Left cardiac atrium (tissue), 4 donors: ENCODE measurements at places on chromosomes 2 and 18. TPM values are rescaled to one million over a fixed set of nuclear protein-coding genes. Genes with fewer than 3 reads are reported as not detected.

- no peak for DNase-seq
Measured at GRCh38 chr2:123502931-123503330, 522.2 kb upstream of the CNTNAP5 start.

- no peak for DNase-seq
Measured at GRCh38 chr2:208358758-208359631, 47.6 kb upstream of the PTH2R start.

- no peak for DNase-seq
Measured at GRCh38 chr2:88967844-88968243, 276.4 kb downstream of the RPIA start.

The HRH4 gene
- total RNA-seq = not detected

GRCh38 chr2:218658671-218659257 is 659 bp downstream of the ZNF142 start:
- no peak for DNase-seq

DNA sequence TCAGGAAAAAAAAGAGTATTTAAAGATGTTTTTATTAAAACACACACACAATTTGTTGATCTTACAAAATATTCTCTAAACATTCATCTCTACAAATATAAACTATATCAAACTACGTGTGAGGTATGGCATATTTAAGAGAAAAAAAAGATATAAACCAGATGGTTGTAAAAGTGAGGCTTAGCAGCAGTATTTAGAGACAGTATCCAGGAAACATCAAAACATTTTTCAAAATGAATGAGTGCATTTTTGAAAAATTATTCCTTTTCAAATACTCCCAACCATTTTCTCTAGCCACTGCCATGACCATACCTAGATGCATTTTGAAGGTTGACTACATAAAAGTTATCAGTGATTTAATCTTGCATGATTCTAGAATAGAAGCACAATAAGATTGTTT is 38.2 kb upstream of the RAB27B start:
- no peak for DNase-seq

The ALKAL2 gene
- 0.80 TPM for total RNA-seq

DNA sequence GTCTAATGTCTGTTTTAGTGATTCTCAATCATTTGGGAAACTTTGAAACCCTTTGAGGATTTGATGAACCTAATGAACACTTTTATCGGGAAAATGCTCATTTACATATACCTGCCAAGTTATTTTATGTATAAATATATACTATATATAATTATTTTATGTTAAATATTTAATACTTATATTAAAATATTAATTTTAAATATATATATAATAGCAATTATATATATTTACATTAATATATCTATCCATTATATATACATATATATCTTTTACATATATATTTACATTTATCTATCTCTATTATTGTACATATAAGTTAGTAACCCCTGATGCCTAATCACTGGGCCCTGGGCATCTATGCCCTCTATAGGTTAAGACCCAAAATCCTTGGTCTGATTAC is 763.3 kb upstream of the FSHR start:
- no peak for DNase-seq

DNA sequence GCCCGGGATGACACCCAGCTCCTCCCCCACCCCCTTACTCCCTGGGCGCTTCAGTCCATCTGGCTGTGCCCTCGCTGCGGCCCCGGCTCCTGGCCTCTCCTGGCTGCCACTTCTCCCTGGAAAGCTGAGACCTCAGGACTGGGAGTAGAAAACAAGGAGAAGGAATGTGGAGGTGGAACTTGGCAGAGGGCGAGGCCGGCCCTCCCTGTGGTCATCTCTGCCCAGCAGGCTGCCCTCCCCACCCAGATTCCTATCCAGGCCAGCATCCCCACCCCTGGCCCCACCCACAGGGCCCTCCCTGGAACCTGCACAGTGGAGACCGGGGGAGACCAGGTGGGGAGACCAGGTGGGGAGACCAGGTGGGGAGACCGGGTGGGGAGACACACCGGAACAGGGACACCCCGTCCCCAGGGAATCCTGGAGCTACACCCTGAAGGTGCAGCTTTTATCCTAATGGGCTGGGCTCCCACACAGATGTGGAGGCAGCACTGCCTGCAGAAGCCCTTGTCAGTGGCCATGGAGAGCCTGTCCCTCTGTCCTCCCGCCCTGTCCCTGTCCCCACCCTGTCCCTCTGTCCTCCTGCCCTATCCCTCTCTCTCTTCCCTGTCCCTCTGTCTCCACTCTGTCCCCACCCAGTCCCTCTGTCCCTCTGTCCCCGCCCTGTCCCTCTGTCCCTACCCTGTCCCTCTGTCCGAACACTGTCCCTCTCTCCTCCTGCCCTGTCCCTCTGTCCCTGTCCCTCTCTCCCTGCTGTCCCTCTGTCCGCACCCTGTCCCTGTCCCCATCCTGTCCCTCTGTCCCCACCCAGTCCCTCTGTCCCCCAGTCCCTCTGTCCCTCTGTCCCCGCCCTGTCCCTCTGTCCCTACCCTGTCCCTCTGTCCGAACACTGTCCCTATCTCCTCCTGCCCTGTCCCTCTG is 157.1 kb downstream of the PXDN start:
- DNase-seq = peak; percentile 17

The PLCD4 gene
- 0.73 TPM for total RNA-seq

GRCh38 chr2:236840215-236840614 is 245.5 kb upstream of the COPS8 start:
- DNase-seq = no peak

The PRPF40A gene
- total RNA-seq = 51.1 TPM

GRCh38 chr2:118223992-118224894 is 136.0 kb downstream of the INSIG2 start:
- peak; percentile 25 for DNase-seq

DNA sequence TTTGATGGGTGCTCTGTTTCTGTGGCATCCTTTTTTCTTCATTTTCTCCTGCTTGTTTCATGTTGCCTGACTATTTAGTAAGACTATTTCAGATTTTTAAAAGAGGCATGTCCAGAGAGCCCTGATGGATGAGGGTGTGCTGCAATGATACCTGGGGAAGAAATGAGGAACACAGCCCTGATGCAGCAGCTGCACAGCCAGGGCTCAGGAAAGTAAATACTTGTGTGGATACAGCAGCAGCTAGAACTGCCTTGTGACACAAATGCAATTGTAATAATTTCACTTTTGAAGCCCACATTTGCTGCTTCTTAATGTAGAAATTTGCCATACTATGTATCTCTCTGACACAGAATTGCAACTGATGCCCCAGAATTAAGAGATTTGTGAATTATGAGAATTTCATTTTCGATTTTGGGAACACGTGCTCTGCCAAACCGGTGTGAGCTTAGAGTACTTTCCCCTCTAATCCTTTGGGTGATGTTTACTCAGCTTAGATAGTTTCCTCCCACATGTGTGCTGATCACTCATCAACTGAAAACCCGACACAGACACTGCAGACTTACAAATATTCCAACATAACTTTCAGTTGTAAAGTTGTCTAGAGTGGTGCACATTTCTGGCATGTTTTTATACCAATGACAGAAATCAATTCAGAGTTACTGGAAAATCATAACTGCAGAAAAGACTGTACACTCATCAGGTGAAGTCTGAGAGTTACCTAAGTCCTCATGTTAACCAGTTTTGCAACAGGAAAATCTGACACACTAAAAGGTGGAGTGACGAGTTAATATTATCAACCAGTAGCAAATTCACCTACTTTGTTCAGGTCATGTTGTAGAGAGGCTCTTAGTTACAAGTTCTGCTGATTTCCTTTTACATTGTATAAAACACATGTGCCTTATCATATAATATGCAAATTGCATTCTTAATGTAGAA is 383.4 kb downstream of the CBLN2 start:
- DNase-seq = no peak

DNA sequence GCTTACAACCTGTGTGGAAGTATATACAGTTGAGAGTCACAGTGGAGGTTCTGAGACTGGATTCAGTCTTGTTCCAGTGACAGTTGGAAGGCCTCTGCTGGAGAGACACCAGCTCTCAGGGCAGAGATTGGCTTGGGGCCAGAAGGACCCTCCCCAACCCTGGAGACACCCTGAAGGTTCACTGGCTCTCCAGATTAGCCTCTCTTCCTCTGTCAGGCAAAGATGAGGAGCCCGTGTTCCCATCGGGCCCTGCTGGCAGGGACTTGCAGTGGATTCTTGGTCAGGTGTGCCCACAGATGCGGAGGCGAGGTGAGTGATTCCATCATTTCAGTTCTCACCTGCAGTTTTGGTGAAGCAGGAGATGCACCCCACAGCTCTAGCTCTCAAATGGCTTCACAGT is 78.6 kb downstream of the FAM210A start:
- DNase-seq = no peak

DNA sequence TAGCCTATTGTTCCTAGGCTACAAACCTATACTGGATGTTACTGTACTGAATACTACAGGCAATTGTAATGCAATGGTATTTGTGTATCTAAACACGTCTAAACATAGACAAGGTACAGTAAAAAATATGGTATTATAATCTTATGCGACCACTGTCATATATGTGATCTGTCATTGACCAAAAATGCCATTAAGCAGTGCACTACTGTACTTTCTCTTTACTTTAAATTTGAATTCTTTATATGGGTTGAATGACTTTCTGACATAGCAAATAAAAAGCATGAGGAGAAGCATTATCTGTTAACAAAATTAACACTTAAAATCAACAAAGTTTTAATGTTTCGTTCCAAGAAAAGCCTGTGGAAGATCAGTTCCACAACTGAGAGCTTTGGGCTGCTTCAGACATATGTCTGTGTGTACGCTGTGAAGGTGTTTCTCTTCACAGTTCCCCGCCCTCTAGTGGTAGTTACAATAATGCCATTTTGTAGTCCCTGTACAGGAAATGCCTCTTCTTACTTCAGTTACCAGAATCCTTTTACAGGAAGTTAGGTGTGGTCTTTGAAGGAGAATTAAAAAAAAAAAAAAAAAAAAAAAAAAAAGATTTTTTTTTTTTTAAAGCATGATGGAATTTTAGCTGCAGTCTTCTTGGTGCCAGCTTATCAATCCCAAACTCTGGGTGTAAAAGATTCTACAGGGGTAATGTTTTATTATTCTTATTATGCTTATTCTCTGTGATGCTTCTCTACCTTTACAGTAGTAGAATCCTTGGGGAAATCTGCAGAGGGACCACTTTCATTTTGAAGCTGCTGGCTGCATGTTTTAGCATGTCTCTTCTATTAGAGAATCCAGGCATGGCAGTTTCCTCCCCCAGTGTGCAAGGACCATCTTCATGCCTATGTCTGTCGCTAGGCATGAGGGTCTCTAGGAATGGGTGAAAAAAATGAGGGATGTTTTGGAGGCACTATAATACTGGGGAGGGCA is 54.5 kb downstream of the SCN2A start:
- no peak for DNase-seq

The TFPI gene
- total RNA-seq = 68.6 TPM

GRCh38 chr2:177260379-177260778 is 4.1 kb downstream of the NFE2L2 start:
- DNase-seq = no peak

The GPR39 gene
- not detected for total RNA-seq

DNA sequence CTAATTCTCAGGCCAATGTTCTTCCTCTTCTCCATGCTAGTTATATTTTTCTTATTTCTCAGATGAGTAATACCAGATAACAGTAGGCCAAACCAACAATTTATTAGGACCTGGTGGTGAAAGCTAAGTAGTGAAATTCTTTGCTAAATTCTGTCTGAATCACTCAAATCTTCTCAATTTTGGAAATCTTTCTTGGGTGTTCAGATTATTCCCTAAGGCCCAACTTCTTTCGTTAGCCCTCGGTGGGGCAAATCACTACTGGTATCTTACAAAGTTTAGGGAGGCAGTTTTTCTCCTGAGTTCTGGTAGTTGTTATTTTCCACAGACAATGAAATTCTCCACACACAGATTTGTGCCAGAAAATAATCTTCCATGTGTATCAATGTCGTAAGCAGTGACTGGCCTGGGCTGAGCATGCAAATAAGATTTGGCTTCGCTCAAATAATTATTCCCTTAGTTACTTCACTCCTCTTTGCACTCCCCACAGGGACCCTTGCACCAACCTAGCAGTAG is 443.5 kb upstream of the SLC14A2 start:
- peak; percentile 39 for DNase-seq

The STK16 gene
- total RNA-seq = 15.6 TPM

The PPIG gene
- total RNA-seq = 45.3 TPM

- no peak for DNase-seq
Measured at GRCh38 chr18:40341701-40342100, 1613.3 kb upstream of the PIK3C3 start.

The SPAG16 gene
- total RNA-seq = 18.6 TPM

DNA sequence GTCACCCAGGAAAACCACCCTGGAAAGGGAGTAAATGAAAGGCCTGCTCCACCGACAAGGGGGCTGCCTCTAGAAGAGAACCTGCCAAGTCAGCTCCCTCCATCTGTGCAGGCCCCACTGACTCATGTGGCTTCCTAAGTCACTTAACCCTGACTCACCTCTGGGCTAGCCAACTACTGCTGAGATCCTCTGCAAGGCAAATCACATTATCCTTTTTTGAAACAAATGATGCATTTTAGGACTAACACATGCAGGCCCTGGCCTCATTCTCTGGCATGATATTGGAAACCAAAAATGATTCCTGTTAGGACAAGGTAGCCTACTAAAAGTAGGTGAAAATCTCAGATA is 474.6 kb downstream of the EPHA4 start:
- no peak for DNase-seq

The ZNF385B gene
- total RNA-seq = 36.7 TPM

- no peak for DNase-seq
Measured at GRCh38 chr2:88452980-88453582, 588 bp upstream of the FOXI3 start.

GRCh38 chr18:46013484-46014189 is 46.5 kb upstream of the EPG5 start:
- no peak for DNase-seq
